ENCODE measurements at places on chromosomes 6 and 20.

GRCh38 chr20:34268851-34269636, 27.8 kb downstream of the ASIP start:
- DNase-seq = no peak

- DNase-seq = no peak
These were observed 79.1 kb downstream of the SLC22A23 start for GRCh38 chr6:3377536-3378397.

DNA sequence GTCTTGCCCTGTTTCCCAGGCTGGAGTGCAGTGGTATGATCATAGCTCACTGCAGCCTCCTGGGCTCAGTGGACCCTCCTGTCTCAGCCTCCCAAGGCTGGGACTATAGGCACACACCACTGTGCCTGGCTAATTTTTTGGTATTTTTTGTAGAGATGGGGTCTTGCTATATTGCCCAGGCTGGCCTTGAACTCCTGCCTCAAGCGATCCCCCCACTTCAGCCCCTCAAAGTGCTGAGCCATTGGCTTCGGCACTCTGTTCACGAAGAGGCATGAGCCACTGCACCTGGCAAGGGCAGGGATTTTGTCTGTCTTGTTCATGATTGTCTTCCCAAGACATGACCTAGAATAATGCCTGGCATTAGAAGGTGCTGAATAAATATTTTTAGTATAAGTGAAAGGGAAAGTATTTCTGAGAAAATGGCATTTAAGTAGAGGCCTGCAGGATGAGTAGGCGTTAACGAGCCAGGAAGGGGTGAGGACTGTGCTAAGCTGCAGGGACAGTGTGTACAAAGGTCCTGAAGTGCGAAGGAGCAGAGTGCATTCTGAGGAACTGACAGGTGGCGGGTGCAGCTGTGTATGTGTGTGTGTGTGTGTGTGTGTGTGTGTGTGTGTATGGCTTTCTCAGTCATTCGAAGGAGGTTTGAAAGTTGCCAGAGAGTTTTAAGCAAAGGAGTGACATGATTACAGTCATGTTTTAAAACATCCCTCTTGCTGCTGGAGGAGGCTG, 43.0 kb downstream of the VEGFA start:
- no peak for DNase-seq

GRCh38 chr20:56975838-56976237, 290.6 kb downstream of the BMP7 start:
- no peak for DNase-seq

GRCh38 chr20:63125581-63125837, 90.4 kb downstream of the YTHDF1 start:
- DNase-seq = no peak

DNA sequence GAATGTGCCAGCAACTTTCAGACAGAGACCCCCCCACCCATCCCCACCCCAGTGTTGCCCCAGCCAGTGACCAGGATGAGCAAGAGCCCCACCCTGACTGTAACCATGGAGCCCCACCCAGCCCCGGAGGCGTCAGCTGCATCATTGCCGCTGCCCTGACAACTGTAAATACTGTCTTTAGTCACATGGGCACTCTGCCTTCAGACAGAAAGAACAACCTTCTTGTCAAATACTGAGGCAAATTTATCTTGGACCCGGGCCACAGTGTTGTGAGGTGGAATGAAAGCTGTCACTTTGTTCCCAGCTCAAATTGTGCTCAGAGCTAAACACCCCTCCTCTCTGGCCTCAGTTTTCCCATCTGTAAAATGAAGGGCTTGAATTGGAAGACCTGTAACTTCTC, 23.7 kb downstream of the MOCS3 start:
- DNase-seq = no peak

- DNase-seq = no peak
These were observed 1021.6 kb upstream of the FLRT3 start for GRCh38 chr20:15359056-15359455.

GRCh38 chr6:7848229-7848628, 62.4 kb downstream of the TXNDC5 start:
- no peak for DNase-seq

DNA sequence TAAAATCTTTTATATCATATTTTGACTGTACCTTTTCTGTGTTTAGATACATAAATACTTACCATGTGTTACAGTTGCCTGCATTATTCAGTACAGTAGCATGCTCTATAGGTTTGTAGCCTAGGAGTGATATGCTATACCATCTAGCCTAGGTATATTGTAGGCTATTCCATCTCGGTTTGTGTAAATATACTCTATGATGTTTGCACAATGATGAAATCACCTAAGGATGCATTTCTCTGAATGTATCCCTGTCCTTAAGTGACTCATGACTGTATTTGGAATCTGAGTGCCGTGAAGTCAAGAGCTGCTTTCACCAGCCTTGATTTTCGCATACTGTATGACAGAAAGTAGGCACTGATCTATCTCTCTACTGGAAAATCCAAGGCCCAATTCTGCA, 129.9 kb downstream of the UTRN start:
- DNase-seq = no peak

- DNase-seq = no peak
These were observed 214.1 kb upstream of the HS3ST5 start for GRCh38 chr6:114556846-114557488.
